Activated CD4-positive, alpha-beta T cell treated with anti-CD3 and anti-CD28 coated beads for 36 hours (primary cell): ENCODE measurements at places on chromosomes 2 and 18. TPM values are rescaled to one million over a fixed set of nuclear protein-coding genes. Genes with fewer than 3 reads are reported as not detected.

Gene CWC22
- total RNA-seq, result 25.3 TPM

- no peak for DNase-seq
These were observed 283.0 kb downstream of the ALPK2 start for GRCh38 chr18:58345875-58346274.

DNA sequence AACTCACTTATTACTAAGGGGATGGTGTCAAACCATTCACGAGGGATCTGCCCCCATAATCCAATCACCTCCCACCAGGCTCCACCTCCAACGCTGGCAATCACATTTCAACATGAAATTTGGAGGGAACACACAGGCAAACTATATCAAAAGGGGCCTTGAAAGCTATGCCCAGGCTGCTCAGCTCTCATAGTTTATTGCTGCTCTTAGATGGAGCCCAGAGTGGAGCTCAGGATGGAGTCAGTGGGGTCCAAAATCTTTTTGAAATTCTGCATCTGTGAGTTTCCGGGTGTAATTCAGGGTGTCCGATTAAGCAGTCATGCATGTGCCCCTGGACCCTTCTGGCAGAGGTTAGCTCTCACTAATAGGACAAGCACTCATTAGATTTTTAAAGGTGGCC lies 24.3 kb downstream of the RHOB start:
- DNase-seq, result no peak

GRCh38 chr2:15726321-15727057 lies 134.8 kb downstream of the DDX1 start:
- no peak for DNase-seq

- no peak for DNase-seq
These were observed 588.9 kb upstream of the NRXN1 start for GRCh38 chr2:51620796-51621195.

DNA sequence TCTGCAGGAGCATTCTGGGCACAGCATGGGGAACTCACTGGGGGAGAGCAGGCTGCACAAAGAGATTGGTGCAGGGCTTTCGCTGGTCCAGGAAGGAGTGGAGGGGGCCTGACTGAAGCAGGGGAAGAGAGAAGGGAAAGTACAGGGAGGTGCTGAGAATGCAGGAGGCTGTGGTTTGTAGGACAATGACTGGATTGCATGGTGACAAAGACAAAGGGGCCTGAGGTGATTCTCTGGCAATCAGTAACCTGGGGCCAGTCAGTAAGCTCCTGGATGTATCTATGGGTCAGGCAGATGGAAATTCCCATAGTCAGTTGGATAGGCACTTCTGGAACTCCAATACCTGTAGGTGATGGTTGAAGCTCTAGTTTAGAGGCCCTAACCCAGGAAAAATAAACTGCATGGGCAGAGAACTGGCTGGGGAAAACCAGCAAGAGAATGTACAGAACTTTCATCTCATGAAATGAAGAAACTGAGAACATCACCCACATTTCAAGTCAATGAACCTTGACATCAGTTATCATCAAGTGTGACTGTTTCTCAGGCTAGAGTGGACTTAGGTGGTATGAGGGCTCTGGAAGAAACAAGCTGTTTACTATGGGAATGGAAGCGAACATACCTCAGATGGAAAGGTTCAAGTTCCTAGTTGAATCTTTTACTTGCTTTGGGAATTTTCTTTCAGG lies 193.2 kb downstream of the TPGS2 start:
- no peak for DNase-seq

DNA sequence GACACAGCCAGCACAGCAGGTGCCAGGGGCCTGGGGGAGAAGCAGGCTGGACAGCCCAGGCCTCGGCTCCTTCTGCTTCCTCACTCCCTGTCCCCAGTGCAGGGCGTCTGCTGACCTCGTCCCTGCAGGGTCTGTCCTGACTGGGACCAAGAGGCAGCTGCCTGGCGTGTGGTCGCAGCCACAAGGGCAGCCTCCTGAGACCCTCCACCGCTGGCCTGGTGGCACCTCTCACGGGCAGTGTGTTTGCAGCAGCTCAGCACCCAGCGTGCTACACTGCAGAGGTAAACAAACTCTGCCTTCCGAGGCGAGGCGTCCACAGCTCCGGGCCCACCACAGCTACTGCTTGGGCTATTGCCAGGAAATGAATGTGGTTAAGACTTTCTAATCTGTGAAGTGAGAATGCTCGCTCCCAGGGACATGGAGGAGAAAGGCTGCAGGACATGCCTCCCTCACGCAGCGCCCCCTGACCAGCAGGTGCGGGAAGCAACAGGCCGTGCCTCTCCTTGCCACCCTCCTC lies 46.1 kb upstream of the HPCAL1 start:
- DNase-seq, result no peak

DNA sequence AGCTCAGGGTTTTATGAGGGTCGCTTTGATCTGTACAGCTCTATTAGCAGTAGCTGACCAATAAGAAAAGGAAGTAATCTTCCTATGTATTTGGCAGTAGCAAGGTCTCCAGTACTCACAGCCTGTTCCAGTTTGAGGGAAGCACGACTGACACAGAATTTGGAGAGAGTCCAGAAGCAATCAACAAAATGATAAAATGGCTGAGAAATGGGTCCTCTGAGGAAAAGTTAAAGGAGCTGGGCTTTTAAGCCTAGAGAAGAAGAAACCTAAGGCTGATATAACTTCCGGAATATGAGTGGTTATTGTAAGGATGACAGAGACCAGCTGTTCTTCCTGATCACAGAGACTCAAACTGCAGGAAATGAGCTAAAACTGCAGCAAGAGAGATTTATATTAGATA lies 382.8 kb downstream of the GPD2 start:
- no peak for DNase-seq

Gene CD28
- 175 TPM for total RNA-seq

Gene HOXD10
- total RNA-seq, result not detected

DNA sequence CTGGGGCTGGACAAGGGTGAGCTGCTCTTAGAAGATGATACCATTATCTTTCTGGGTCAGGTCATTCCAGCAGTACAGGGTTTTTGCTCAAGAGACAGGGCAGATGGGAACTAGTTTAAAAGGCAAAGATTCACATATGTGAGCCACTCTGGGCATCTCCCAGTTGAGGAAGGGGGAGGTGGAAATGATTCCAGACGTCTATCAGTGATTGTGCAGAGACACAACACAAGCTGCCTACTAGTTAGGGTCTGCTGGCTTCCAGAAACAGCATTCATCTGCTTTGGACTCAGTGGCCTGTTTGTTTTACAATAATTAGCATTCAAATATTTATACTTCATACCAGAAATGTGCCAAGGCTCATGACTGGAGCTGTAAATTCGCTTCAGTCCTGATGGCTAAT lies 32.3 kb downstream of the ST6GAL2 start:
- DNase-seq, result no peak

Gene GAREM2
- 5.7 TPM for total RNA-seq

- DNase-seq, result peak; percentile 64
These were observed 20.8 kb downstream of the DBI start for GRCh38 chr2:119387381-119388129.

GRCh38 chr18:31643003-31643402 lies 41.4 kb downstream of the B4GALT6 start:
- DNase-seq, result no peak

GRCh38 chr2:140551287-140551686 lies 1579.5 kb downstream of the LRP1B start:
- DNase-seq, result no peak

Gene KIF1A
- 8.2 TPM for total RNA-seq

DNA sequence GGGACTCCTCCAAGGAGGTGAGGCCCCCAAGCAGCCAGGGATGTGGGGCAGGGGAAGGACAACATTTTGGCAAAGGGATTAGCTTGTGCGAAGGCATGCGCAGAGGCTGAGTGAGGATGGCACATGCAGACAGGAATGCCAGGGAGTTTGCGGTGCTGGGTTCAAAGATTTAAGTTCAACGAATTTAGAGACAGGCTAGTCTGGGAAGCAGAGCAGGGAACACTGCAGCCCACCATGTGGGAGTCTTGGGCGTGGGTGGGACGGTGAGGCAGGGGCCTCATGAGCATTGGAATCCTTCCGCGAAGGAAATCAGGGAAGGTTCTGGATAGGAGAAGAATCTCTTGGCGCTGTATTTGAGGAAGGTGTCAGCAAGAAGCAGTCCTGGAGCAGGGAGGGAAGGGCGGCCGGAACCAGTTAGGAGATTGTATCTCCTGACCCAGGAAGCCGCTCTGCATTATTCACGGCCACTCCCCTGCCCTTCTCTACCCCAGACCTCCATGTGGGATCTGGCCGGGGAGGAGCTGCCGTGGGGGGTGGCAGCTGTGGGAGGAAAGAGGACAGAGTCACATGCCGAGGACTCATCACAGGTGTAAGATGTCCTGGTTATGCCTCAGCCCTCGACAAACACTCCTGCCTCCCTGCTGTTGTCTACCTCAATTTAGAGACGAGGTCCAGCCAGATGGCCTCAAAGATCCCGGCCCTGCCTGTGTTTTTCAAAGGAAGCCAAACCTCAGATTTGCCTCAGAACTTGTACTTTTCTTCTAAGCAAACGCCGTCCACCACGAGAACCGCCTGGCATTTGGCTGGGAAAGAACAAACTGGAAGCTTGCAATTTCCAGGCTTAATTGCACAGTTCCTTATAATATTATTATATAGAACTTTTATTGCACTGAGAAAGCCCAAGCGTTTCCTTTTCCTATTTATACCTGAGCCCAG lies 123.7 kb upstream of the SMAD2 start:
- DNase-seq, result no peak

Gene POMC
- total RNA-seq, result 8.3 TPM

- no peak for DNase-seq
These were observed 79.8 kb upstream of the RNF152 start for GRCh38 chr18:61972389-61973264.

Gene MC5R
- total RNA-seq, result not detected

- no peak for DNase-seq
These were observed 134.2 kb downstream of the DTNB start for GRCh38 chr2:25539136-25539535.

- DNase-seq, result no peak
These were observed 151.4 kb downstream of the HNMT start for GRCh38 chr2:138115666-138116065.

- DNase-seq, result no peak
These were observed at the start of gene TXNDC2 for GRCh38 chr18:9885170-9886004. TSS of gene TXNDC2 (plus strand) at chr18:9885973. CDS start at chr18:9886681, 708 bp downstream.

Gene CCBE1
- total RNA-seq, result not detected

DNA sequence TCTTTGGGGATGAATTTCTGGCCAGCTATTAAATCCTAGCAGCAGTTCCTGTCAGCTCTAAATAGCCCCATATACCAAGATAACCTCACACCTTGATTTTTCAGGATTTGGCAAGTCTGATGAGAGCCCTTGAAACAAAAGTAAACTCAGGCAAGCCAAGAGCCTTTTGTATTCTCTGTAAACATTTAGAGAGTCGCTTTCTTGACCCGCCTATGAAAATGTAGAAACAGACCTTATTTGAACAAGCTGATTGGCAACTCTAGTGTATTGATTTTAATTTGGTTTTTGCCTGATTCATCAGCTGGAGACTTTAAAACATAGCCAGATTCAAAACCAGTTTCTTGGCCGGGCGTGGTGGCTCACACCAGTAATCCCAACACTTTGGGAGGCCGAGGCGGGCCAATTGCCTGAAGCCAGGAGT lies 43.4 kb downstream of the CABLES1 start:
- no peak for DNase-seq

DNA sequence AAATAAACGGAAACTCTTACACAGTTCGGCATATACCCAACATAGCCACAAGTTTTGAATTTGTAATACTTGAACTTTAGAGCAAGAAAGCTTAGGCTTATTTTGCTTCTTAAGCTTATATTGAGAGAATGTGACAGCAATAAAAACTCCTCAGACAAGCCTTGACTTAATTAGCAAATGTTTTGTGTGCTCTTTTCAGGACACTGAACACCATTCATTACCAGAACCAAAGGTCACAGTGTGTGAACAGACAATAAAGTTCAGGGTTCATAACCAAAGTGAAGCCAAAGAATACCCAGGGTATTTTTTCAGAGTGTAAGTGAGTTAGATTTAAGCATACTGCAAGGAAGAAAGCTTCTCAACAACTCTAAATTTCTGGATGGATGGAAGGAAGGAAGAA lies 605.8 kb downstream of the METTL4 start:
- no peak for DNase-seq

GRCh38 chr2:37623971-37624900 lies 47.2 kb downstream of the CDC42EP3 start:
- peak; percentile 45 for DNase-seq

GRCh38 chr2:126657148-126657635 lies 1.2 kb downstream of the GYPC start:
- peak; percentile 74 for DNase-seq

Gene CAPN13
- total RNA-seq, result not detected

Gene RAB10
- 160 TPM for total RNA-seq

DNA sequence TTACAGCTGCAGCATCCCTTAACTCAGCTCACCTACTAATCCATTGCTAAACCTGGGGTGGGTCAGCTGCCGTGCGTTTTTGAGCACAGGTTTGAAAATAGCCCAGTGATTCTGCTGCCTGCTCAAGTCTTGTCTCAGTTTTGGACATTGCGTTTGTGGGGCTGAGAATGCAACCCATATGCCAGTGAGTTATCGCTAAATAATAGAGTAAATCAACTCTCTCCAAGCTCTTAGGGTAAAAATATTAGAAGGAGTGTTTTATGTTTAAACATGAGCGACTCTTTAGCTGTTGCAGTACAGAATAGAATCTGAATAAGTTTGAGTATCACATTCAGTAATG lies 2.1 kb downstream of the TSHZ1 start:
- no peak for DNase-seq

DNA sequence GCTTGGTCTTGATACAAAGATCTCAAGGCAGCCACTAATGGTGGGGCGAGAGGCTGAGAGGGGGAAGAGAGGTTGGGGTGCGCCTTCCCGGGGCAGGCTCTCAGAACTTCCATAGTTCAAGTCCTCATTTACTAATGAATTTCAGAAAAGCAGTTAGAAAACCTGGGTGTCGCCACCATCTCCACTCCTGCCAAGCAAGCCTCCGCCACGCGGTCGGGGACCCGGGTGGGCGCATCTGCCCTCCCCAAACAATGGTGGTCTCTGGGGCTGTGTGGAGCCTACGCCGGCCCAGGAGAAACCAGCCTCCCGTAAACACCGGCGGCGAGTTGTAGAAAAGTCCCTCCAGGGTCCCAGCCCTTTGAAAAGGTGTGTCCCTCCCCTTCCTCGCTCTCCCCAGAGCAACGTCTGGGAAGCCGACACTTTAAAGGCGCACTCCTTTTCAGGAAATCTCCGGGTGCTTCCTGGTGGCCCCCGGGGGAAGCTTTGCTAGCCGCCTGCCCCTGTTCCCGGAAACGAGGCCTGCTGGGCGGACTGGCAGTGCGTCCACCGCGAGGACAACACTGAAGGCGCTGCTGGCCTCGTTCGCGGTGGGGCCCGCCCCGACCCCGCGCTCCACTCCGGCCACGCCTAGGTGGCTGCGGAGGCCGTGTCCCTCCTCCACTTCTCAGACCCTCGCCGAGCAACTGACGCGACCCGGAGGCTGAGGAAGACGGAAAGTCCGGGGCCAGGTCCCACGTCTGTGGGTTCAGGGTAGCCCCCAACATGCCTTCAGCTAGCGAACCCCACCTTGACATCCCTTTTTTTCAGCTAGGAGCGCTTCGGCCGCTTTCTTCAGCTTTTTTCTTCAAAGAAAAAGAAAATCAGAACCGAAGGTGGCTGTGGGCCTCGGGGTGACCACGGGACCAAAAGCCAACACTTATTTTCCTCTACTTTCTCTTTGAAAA lies 16.8 kb downstream of the EVX2 start:
- no peak for DNase-seq

- no peak for DNase-seq
These were observed 370.1 kb downstream of the IRS1 start for GRCh38 chr2:226429476-226429875.

Gene LTBP1
- total RNA-seq, result 0.26 TPM

- no peak for DNase-seq
These were observed 98.2 kb upstream of the STK39 start for GRCh38 chr2:168345601-168346000.
